ENCODE measurements at places on chromosomes 3 and 15.
A peak's percentile ranks its signal among the peaks of the same experiment; 100 is the strongest.

- no peak for DNase-seq
Observed at GRCh38 chr3:112847692-112848091, 1.0 kb upstream of the CD200R1L start.

DNA sequence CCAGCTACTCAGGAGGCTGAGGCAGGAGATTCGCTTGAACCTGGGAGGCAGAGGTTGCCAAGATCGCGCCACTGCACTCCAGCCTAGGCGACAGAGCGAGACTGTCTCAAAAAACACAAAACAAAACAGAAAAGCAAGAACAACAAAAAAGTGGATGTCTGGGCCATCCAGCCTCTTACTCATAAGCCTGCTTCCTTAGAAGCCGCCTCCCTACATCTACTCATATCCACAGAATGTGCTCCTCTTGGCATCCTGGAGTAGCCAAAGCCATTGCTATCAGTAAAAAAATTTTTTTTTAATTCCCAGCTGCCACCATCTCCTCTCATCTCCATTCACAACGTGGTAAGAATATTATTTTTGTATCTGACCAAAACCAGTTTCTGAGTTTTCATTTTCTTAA is 10.8 kb downstream of the ZSCAN2 start:
- DNase-seq: no peak

DNA sequence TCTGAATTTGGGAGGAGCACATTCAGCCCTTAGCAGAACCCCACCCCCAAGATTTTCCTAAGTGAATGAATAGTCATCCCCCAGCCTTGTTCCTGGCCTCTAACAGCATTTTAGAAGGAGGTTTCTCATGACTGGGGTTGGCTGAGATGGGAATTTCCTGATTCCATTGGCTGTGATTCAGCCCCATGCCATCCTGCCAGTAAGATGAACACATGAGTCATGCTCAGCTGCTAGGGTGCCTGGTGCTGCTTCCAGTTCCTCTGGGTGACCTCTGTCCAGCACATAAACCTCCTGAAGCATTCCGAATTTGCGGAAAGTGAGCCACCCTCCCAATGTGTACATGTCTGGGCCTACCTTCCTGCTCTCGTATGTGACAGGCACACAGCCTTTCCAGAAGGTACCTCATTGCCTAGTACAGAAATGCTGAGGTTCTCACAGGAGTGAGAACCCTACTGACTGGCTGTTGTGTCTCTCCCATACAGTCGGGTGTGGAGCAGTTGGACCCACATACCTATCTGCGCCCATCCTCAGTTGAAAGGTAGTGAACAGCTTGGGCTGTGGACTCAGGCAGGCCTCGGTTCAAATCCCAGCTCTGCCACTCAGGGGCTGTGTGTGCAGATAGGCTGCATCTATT is 91.7 kb downstream of the APBA2 start:
- peak; percentile 86 for DNase-seq

GRCh38 chr15:62877276-62877857 is 165.2 kb upstream of the TPM1 start:
- DNase-seq: no peak

DNA sequence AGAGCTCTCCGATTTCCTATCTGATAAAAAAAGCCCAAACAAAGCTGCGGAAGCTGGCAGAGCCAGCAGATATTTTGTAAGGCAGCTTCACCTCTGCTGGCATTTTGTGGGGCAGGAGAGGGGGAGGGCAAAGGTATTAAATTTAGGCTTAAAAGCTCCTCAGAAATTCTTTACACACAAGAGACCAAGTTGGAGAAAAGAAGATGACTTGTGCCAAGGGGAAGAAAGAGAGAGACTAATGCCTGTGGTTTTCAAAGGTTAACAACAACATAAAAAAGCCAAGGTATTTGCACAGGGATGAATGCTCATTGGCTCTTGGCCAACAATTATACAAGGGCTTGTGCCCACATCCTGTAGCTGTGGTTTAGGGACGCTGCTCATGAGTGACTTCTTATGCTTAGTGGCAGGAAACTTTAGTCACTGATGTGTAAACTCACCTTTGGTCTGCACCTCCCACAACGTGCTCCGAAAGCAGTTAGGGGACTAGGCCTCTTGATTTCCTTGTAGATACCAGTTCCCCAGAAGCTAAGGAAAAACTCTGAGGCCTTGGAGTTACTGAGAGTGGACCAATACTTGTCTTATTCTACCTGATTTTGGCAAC is 152.9 kb downstream of the TPRG1 start:
- no peak for DNase-seq

DNA sequence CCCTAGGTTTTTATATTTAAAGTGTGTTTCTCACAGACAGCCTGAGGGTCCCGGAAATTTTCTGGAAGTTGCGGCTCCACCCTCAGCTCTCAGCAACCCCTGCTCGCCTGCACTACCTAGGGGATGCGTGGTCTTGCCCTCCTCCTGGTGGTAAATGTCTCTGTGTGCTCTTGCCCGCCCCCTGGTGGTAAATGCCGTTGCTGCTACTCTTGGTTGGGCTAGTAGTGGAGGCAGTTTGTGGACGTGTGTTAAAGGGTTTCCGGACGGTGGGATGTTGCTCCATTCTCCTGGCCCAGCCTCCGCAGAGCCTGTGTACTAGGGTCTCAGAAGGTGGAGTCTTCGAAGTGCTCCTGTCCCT is 27.4 kb downstream of the STOML1 start:
- DNase-seq: no peak

DNA sequence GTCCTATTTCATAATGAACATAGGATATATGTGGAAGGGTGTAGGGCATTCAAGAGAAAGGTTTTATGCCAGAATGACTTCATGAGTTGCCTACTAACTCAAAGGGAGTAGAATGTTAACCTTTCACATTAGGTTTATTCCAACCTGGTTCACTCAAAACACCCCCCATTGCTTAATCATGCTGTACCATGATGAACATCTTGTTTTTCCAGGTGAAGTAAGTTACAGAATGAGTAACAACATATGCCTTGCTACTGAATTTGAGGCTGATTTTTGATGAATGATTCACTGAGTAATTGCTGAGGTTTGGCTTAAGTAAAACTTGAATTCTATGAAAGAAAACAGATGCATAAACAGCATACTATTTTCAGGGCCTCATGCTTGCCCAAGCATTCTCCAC is 5.9 kb upstream of the CLDN16 start:
- DNase-seq: no peak

- DNase-seq: no peak
Observed at GRCh38 chr3:162865466-162865865, 1368.9 kb downstream of the OTOL1 start.

- DNase-seq: no peak
Observed at GRCh38 chr3:155364492-155364891, 71.0 kb upstream of the STRIT1 start.

- no peak for DNase-seq
Observed at GRCh38 chr3:158700559-158700958, 28.1 kb upstream of the LXN start.

- DNase-seq: no peak
Observed at GRCh38 chr15:44554934-44555723, 18.2 kb downstream of the EIF3J start.

DNA sequence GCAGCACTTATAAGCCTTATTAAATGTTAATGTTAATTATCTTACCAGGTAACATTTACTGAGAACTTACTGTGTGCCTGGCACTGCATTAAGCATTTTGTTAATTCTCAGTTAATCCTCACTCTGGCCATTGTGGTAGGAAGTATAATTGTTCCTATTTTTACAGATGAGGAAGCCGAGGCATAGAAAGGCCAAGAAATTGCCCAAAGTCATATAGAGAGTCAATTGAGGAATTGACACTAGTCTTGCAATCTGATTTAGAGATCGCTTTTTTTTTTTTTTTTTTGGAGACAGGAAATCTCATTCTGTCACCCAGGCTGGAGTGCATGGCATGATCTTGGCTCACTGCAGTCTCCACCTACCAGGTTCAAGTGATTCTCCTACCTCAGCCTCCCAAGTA is 132.6 kb upstream of the PROK2 start:
- no peak for DNase-seq

DNA sequence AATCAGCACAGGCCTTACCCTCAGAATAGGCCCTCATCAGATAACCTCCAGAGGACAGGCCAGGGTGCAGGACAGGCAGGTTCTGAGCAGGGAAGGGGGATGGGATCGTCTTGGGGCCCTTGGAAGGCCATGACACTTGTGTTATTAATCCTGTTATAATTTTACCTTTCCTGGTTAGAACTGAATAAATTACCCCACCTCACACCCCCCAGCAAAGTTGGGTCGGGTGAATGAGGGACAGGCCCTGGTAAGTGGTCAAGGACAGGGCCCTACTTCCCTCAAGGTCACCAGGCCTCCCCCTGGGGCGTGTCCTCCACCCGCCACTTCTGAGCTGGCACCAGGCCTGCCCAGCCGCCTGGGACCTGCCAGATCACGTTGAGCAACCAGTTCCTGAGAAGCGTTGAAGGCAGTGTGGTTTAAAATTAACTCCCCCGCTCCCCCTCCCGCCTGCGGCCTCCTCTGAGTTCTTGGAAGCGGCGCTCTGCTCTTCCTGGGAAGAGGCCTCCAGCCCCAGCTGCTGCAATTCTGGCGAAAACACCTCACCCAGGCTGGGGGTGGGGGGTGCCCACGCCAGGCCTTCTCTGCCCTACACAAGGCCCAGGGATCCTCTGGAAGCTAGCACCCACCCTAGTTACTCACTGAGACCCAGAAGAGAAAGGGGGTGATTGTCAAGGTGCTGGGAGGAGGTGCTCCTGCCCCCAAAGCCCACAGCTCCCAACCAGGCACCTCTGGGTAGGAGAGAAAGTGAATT is 10.6 kb downstream of the CISH start:
- peak; percentile 74 for DNase-seq

- DNase-seq: no peak
Observed at GRCh38 chr3:107409365-107409764, 32.1 kb downstream of the CCDC54 start.

GRCh38 chr3:40780925-40781406 is 256.2 kb downstream of the ZNF621 start:
- no peak for DNase-seq

GRCh38 chr3:25457671-25458419 is 29.8 kb downstream of the RARB start:
- no peak for DNase-seq

DNA sequence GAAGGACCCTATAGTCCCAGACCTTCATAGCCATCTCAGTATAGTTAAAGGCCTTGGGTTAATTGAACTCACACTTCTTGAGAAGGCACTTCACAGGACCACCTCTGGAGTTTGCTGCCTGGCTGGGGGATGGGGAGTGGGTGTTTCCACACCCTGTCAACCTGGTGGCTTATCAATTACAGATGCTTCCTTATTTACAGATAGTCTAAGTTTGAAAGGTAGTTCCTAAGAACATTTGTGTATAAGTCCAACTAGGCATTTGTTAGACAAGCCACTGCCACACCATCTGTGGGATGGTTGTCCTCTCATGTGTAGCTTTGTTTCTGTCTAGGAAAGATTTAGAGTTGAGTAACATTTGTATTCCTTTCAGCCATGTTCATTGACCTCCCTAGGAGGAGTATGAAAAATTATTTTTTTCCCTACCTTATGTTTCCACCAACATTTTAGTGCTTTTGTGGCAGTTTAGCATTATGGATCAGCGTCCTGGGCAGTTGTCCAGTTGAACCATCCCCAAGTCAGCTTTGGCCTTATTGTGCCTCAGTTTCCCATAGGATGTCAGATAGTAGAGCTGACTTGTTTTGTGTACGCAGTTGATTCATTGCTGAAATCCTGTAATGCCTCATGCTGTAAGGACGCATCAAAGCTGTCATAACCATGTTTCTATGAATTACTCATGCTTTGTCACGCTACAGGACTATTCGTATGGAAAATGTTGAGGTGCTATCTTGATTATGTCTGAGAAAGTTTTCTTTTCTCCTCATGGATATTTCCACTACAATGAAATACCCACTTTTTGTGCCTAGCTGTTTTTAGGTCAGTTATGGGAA is 21.2 kb upstream of the SIAH2 start:
- no peak for DNase-seq

- DNase-seq: no peak
Observed at GRCh38 chr15:90710436-90711027, 6.6 kb upstream of the BLM start.

GRCh38 chr3:156216852-156217251 is 96.5 kb downstream of the KCNAB1 start:
- DNase-seq: no peak

DNA sequence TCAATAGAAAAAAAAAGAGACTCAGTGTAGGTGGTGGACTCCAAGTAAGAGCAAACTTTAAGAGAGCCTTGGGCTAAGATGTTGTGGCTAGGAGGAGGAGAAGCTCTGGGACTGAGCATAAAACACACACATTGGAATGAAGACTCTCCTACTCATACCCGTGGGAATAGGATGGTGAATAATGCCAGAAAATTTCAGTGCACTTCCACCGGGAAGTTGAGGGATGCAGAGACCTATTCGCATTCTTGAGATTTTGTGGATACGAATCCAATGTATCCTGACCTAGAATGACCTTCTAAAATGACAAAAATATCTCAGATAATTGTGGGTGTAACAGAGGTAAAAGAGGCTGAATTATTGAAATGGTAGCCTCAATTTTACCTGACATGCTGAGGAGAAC is 388.7 kb upstream of the SGO1 start:
- DNase-seq: no peak

DNA sequence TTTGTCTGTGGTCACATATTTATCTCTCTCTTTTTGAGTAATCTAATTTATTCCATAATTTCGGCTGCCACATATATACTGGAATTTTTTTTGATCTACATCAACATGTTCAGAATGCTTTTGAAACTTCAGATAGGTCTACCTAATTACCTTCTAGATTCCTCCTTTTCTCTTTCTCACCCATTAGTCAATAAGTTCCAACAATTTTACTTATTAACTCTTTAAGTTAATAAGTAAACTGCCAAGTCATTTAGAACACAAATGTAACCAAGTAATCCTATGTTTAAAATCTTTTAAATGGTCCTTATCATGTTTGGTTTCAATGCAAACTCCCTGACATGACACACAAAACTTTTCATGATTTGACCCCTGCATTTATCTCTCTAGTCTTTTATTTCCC is 410.5 kb downstream of the UNC13C start:
- no peak for DNase-seq

GRCh38 chr3:62051506-62051905 is 321.8 kb downstream of the FEZF2 start:
- DNase-seq: no peak

GRCh38 chr15:92885224-92886041 is 14.7 kb upstream of the CHD2 start:
- DNase-seq: no peak

DNA sequence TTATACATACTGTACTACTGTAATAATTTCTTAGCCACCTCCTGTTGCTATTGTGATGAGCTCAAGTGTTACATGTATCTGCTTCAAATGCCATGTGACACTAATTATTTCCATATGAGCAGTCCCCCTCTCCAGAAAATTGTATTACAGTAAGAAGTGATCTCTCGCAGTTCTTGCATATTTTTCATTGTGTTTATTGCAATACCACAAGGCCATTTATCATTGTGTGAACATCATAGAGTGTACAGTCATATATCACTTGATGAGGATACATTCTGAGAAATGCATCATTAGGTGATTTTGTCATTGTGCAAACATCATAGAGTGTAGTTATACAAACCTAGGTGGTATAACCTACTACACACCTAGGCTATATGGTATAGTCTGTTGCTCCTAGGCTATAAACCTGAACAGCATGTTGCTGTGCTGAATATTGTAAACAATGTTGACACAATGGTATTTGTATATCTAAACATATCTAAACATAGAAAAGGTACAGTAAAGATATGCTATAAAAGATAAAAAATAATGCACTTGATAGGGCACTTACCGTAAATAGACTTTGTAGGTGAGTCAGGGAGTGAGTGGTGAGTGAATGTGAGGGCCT is 189.6 kb upstream of the MLF1 start:
- DNase-seq: no peak

- no peak for DNase-seq
Observed at GRCh38 chr3:159158213-159158612, 356.4 kb downstream of the MFSD1 start.

- no peak for DNase-seq
Observed at GRCh38 chr3:44224131-44224530, 17.6 kb upstream of the TOPAZ1 start.
